Neuronal stem cell (in vitro differentiated cells): ENCODE measurements at places on chromosomes 1 and 21.

- DNase-seq: no peak
These were observed 113.0 kb upstream of the SLC25A33 start for GRCh38 chr1:9426291-9426711.

DNA sequence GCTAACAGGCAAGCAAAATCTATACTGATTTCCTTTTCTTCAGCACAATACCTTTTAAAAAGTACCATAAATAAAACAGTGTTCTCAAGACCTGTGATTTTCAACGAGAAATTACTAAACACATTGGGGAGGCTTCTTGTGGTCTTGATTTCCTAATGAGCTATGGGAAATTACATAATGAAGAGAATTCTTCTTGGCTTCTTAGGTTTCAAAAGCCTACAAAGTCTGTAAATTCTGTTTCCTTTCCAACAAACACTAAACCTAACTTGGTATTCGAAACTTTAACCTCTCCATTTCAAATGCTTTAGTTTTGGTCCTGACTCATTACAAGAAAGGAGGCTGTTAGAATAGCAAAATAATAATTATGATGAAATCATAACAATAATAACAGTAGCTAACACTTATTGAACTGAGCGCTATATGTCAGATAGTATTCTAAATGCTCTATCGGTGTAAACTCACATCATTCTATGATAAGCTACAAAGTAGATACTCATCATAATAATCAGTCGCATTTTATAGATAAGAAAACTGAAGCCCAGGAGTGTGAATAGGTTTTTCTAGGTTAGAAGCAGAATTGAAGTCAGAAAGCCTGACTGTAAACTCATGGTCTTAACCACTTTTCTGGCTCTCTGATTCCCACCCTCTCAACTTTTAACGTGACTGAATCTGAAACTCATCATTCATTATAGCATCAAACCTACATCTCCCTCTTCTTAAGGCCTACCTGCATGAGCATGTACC is 486.7 kb downstream of the SMYD3 start:
- DNase-seq: no peak

GRCh38 chr1:51247022-51247421 is 10.9 kb downstream of the RNF11 start:
- DNase-seq: no peak

GRCh38 chr1:48876330-48876785 is 99.7 kb upstream of the BEND5 start:
- no peak for DNase-seq

- no peak for DNase-seq
These were observed 104.4 kb downstream of the PHTF1 start for GRCh38 chr1:113654883-113655282.

GRCh38 chr1:156600733-156601121 is 552 bp downstream of the GPATCH4 start:
- DNase-seq: no peak

DNA sequence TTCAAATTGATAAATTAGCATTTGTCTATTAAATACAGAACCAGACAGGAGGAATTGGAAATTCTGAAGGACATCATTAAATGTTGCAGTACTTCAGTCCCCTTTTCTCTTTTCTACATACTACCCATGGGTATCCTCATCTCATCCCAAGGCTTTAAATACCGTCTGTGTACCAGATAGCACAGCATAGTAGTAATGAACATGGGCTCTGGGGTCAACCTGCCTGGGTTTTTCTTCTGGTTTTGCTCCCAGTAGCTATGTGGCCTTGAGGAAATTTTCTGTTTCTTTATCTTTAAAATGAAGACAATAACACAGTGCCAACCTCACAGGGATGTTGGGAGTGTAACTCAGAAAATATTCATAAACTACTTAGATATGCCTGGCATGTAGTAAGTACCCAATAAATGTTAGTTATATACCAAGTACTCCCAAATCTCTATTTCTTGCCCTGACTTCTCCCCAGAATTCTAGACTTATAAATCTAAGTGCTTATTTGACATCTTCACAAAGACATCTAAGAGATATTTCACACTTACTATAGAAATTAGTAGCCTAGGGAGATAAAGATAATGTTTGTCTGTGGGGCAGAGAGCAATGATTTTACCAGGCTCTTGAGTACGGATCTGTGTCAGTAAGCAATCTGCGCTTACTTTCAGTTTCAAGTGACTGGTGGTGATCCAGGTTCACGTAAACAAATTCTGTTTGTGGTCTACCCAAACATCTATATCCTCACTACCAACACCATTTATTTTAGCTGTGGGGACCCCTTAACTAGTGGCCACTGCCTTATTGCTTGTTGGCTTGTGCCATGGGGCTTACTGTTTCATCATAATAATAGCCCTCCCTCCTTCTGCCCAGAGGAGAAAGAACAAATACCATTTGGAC is 37.3 kb downstream of the VANGL2 start:
- no peak for DNase-seq

DNA sequence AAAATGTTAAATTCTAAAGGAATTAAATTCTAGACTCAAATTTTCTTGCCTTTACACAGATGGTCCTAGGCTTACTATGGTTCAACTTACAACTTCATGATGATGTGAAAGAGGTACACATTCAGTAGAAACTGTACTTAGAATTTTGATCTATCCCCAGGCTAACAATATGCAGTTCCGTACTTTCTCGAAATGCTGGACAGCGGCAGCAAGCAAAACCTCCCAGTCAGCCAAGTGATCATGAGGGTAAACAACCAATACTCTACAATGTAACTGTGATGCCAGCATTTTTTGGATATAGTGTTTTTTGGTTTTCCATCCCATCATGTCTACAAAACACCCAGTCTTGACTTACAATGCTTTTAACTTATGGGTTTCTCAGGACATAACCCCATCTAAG is 25.7 kb downstream of the VAV3 start:
- DNase-seq: no peak

DNA sequence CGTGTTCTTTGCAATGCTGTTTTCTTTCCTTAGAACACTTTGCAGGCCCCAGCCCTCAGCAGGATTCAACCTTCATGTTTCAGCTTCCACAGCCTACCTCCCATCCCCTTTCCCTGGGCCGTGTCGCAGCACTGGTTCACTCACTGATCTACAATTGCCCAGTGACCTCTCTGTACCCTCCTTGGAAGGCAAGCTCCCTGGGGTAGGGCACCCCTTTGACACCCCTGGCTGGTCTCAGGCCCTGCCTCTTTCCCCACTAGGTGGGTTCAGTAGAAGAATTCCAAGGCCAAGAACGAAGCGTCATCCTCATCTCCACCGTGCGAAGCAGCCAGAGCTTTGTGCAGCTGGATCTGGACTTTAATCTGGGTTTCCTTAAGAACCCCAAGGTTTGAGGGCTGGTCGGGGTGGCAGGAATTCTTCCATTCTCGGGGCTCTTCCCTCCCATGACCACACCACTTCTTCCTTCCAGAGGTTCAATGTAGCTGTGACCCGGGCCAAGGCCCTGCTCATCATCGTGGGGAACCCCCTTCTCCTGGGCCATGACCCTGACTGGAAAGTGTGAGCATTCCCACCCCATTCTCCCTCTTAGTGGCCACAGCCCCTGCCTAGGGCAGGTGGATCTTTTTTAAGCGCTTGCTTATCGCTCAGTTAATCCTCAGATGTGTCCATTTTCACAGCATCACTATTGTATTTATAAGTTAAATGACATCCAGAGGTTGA is 7.3 kb downstream of the RHOC start:
- no peak for DNase-seq

DNA sequence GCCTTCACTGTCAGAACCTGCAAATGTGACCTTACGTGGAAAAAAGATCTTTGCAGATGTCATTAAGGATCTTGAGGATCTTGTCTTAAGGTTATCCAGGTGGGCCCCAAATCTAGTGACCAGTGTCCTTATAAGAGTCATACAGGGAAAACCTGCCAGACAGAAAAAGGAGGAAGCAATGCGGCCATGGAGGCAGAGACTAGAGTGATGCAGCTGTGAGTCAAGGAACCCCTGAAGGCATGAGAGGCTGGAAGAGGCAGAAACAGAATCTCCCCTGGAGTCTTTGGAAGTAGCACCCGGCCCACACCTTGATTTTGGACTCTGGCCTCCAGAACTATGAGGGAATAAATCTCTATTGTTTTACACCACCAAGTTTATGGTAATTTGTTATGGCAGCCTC is 36.5 kb upstream of the DNASE2B start:
- no peak for DNase-seq

DNA sequence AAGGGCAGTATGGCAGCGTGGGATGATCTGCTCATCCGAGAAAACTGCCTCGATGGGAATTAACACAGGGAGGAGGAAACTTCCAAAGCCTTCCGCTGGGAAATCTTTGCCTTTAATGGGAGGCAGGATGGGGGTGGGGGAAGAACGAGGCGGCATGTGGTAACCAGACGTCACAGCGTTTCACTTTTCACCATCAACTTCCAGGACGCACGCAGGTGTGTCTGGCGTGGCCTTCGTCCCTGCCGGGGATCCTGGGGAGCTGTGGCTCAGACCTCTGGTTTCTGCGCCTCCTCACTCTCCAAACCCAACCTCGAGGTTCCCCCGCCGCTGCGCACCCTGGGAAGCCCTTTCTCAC is 282 bp downstream of the RSPH1 start:
- no peak for DNase-seq

DNA sequence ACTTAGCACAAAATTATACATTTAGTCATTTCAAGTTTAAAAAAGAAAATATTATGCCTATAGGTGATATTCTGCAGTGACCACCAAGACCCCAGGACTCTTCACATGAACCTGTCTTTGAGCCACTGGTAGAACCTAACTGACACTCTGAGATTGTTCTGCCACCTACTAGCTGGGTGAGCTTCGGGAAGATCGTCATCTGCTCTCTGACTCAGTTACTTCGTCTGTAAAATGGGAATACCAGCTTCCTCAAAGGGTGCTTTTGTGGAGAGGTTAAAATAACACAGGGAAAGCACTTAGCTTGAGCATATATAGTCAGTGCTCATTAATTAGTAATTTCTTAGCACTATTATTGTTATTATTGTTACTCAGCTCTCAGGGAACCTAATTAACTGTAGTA is 228.5 kb upstream of the JUN start:
- DNase-seq: no peak

DNA sequence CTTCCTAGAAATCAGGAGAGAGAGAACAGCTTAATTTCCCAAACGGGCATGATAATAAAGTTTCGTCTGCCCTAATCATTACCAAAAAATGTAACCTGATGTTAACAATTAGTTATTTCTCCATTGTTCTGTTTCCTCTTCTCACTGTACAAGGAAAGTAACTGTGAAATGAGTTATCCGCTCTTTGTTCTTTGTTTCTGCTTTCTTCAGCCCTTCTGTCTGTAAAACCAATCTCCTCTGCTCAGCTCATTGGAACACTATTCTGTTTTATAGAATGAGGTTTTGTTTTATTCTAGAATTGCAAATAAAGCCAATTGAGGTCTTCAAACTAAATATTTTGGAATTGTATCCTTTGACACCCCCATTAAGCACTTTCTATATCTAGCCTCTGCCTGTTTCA is 8.8 kb upstream of the THEM4 start:
- no peak for DNase-seq

- DNase-seq: no peak
These were observed 287.9 kb upstream of the FMN2 start for GRCh38 chr1:239803781-239804180.

- DNase-seq: no peak
These were observed 8.9 kb upstream of the CELSR2 start for GRCh38 chr1:109240158-109241152.

- no peak for DNase-seq
These were observed 7.7 kb downstream of the TLR5 start for GRCh38 chr1:223135176-223135942.

GRCh38 chr1:77126307-77126706 is 92.9 kb downstream of the PIGK start:
- peak; percentile 61 for DNase-seq

DNA sequence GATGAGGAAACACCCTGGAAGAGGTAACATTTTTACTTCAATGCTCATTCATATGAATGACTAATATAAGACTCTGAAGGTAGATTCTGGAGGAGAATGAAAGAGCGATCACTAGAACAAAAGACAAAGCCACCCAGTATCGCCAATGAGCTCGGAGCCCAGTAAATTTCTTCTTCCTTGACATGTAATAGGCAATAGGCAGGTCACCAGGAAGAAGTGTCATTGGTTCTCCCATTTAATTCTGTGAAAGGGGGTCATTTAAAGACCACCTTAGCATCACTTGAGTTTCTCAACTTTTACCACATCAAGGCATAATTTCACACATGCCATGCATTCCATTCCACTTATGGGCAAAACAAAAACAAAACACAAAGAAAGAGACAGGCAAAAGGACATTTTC is 7.9 kb downstream of the TNFSF18 start:
- DNase-seq: no peak

- no peak for DNase-seq
These were observed 76.3 kb upstream of the SLC44A3 start for GRCh38 chr1:94743862-94744261.

- no peak for DNase-seq
These were observed 344.8 kb upstream of the KAZN start for GRCh38 chr1:14253676-14254075.

GRCh38 chr1:178374016-178374415 is 122.7 kb downstream of the CLEC20A start:
- DNase-seq: no peak

GRCh38 chr1:56302878-56303277 is 276.5 kb downstream of the PLPP3 start:
- no peak for DNase-seq

DNA sequence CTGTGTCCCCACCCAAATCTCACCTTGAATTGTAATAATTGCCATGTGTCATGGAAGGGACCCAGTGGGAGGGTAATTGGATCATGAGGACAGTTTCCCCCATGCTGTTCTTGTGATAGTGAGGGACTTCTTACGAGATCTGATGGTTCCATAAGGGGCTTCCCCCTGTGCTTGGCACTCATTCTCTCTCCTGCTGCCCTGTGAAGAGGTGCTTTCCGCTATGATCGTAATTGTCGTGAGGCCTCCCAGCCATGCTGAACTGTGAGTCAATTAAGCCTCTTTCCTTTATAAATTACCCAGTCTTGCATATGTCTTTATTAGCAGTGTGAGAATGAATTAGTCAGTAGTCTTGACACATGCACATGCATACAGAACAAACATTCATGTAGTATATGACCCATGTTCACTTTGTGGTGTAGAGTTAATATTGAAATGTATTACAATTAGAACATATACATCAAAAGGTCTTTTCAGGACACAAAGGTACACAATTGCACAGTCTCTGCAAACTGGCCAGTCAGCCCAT is 16.9 kb upstream of the IFI16 start:
- DNase-seq: no peak
